ENCODE measurements at places on chromosomes 3 and 15.

DNA sequence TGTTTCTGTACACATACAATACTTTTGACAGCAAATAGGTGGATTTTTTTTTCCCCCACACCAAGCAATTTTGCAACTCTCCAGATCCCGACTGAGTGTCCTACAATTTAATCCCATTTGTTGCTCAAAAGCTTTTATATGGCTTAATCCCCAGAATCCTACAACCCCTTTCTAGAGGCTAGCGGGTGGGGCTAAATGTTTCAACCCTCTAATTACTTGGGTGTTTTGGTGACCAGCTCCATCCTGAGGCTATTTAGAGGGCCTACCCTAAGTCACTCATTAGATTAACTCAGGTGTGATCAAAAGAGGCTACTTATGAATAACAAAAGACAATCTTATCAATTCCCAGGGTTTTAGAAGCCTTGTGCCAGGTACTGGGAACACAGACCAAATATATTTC, 21.0 kb upstream of the FBXL2 start:
- no peak for DNase-seq

DNA sequence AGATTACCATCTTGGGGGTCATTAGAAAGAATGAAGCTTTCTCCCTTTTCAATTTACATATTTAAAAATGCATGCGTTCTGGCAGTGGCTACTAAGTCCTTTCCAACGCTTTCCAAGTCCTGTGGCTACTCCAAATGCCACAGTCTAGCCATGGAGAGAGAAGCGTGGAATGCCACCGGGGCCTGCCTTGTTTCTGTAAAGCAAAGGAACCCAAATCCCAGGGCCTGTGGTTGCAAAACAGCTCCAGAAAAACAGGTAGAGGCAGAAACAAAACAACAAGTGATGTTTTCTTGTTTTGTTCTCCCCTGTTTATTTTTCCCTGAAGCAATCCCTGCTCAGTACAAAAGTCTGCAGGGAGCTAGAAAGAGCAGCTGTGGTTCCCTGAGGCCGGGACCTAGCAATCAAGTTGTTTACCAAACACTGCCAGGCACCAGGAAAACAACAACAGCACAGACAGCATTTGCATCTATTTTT, 85.5 kb downstream of the FOXP1 start:
- DNase-seq = no peak

DNA sequence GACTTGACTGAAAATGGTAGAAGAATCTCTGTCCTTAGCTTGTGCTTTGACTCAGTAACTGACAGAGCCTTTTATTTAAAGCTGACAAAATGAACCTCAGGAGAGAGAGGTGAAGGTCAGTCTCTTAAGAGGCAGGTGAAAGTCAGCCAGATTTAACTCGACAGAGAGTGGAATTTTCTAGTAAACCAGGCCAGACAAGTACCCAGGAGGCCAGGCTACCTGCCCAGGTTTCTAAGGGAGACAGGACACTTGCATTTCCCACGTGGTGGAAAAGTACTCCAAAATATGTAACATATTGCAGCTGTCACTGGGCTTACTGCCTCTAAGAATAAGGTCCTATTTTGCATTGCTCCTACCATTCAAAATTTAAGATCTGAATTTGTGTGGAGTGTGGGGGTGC, 167.9 kb downstream of the FMN1 start:
- no peak for DNase-seq

- no peak for DNase-seq
Observed at GRCh38 chr15:90343302-90343790, 8.7 kb upstream of the ZNF774 start.

GRCh38 chr3:190617185-190617584, 103.3 kb downstream of the IL1RAP start:
- DNase-seq = no peak

DNA sequence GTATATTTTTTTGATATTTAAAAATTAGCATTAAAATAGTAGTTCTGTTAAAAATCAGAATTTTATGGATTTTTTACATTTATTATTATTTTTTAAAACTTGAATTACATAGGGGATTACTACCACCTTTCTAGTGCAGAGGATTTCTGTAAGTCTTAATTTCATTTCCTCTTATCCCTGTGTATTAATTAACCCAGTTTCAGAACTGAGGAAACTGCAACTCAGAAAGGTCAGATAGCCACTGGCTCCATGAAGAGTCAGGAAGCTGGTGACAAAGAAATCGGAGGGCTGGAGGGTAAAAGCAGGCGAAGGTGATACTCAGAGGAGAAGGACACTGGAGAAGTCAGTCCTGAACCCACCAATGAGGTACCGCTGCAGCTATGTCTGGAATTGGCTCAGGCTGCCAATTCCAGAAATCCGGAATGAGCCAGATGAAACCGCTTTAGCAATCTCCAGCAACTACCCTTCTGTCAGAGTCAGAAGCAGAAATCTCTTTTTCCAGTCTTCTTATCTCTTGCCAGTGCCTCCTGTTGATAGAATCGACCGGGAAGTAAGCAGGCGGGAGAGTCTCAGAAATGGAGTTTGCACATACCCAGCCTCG, 308.5 kb downstream of the SV2B start:
- no peak for DNase-seq

GRCh38 chr3:64422192-64422591, 196.9 kb upstream of the PRICKLE2 start:
- DNase-seq = no peak

DNA sequence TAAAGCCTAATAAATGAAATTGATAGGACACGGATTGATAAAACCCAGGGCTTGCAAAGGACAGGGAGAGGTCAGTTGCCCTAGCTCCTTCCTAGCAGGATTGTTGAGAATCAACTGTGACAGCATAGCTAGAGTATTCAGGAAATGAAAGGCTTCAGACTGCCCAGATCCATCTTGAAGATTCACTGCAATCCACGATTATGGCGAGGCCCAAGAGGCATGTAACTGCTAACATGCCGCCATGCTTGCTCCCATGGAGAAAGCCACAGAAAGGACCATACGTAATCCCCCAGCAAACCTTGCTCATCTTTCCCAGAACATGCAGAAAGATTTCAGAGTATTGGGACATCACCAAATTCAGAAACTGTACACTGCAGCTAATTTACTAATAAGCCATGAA, 41.3 kb downstream of the MYH15 start:
- DNase-seq = no peak

- DNase-seq = no peak
Observed at GRCh38 chr3:53696401-53697172, 149.6 kb downstream of the CHDH start.

DNA sequence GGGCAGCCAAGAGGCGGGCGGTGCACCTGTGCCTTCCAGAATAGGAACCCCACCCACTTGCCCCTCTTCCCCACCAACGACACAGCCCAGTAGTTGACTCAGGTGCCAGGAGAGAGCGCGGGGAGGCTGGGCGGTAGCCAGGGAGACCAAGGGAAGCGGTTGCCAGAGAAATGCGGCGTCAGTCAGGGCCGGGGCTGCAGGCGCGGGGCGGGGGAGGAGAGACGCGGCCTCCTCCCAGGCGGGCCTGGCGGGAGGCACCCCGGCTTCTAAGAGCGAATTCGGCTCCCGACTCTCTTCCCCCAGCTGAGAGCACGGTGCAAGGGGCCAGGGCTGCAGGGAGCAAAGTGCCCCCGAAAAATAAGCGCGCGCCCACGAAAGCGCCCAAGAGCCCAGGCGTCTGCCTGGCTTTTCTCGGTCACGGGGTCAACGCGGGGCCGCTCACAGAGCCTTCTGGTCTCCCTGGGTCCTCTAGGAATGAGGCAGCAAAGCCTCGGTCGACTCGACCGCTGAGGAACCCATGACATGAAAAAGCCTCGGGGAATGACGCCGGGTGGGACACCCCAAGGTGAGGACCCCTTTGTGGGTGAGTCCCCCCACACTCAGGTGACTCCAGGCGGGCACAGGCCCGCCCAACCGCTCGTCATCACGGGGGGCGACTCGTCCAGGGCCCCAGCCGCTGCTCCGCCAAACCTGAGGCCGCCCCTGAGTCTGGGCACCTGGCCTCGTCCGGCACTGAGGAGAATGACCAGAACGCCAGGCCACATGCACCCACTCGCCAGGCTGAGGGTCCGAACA, 716 bp downstream of the CPEB1 start:
- DNase-seq = no peak
